ENCODE measurements at places on chromosomes 11 and 22.

DNA sequence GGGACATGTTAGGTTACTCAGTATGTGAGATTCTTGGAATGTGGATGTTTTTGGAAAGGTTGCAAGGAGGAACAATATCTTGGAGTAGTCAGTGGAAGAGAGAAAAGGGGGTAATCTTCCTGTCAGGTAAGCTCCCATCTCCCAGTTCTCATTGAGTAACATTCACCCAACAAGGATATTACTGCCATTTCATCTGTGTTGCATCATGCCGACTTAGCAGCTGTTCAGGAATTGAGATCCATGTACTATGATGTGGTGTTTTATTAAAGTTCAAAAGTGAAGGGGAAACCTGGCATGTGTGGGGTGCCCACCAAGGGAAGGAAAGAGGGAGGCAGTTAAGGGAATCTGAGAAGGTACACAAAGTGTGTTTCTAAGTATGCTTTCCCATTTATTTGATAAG, 58.4 kb upstream of the RASSF10 start:
- DNase-seq = no peak

GRCh38 chr11:28616160-28616965, 508.2 kb downstream of the METTL15 start:
- DNase-seq = no peak

GRCh38 chr11:117127171-117127901, 16.8 kb upstream of the PAFAH1B2 start:
- DNase-seq = no peak

DNA sequence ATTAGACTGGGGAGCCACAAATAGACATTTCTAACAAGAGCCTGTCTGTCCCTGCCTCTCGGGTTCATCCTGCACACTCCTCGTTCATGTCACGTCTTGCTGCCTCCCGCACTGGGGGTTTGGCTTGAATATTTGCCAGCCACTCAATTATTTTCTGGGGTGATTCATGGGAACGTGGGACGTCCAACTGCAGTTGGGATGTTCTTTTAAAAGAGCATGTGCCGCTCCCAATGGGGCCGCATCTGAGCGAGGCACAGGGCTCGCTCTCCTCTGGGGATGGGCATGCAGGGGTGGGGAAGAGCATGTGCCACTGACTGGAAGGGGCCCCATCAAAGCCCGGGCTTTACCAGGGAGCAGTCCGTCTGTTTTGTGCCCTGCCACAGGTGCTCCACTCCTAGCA, 43.4 kb downstream of the PARVG start:
- no peak for DNase-seq

- no peak for DNase-seq
These were observed 426.4 kb downstream of the CTTN start for GRCh38 chr11:70824605-70825245.

DNA sequence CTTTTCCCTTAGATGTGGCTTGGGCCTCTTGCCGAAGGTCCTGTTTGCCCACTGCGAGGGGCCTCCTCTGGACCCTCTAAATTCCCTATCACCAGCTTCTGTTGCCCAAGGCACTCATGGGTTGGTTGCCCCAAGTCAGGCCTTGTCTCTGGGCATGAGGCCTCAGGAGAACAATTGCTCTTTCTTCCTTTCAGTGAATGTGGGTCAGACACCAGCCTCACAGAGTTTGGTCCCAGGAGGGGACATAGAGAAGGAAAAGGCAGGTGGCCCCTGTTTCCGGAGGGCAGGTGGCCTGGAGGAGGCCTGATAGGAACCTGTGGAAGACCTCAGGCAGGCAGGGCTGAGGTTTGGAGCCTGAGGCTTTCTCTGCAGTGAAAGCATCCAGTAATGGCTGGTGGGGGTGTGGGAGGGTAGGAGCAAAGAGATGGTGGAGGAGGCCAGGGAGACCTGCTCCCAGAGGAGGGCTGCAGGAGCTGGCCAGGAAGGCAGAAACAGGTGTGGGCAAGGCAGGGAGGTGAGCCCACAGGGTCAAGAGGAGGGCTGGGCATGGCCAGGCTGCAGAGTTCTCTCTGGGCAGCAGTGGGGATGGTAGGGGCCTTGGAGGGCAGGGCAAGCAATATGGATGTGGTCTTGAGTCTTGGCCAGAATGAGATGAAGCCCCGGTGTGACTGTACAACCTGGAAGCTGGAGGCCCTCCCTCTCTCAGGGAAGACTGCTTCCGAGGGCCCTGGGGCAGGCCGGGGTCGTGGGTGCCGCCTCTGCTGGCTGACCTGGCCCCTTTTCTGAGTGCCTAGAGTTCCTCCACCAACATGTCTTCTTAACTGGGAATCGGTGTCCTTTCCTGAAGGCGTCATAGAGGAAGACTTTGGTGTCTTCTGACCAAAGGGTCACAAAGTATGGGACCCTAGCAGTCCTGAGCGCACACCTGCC, 28.0 kb upstream of the LMO1 start:
- peak; percentile 9 for DNase-seq

- DNase-seq = no peak
These were observed 107.5 kb downstream of the USP35 start for GRCh38 chr11:78295991-78296930.

GRCh38 chr22:48204296-48204695, 1441.8 kb downstream of the TBC1D22A start:
- DNase-seq = no peak

DNA sequence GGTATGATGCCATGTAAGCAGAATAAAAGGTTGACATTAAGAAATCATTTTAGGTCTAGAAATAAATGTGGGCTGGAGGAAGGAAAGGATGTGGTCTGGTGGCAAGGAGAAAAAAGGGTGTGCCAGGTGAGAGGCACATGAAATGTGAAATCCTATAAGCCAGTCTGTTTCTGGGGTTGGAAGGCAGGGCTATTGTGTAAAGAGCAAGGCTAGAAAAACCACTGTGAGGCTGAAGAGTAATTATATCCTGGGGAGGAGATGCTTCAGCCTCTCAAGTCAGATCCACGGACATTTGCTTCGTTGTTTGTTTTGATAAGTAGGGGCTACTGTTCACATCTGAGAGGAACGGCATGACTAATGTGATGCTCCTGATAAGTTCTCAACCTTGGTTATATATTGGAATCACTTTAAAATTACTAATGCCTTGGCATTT, 77.5 kb upstream of the CTSC start:
- no peak for DNase-seq

Measured in lower leg skin (tissue), 4 donors.